ENCODE measurements at places on chromosomes 2 and 18. TPM values are rescaled to one million over a fixed set of nuclear protein-coding genes. Genes with fewer than 3 reads are reported as not detected.
A peak's percentile ranks its signal among the peaks of the same experiment; 100 is the strongest.

CPLX4 gene
- total RNA-seq = not detected

MOGAT1 gene
- total RNA-seq = 3.2 TPM

SPHKAP gene
- total RNA-seq = 0.06 TPM

DNA sequence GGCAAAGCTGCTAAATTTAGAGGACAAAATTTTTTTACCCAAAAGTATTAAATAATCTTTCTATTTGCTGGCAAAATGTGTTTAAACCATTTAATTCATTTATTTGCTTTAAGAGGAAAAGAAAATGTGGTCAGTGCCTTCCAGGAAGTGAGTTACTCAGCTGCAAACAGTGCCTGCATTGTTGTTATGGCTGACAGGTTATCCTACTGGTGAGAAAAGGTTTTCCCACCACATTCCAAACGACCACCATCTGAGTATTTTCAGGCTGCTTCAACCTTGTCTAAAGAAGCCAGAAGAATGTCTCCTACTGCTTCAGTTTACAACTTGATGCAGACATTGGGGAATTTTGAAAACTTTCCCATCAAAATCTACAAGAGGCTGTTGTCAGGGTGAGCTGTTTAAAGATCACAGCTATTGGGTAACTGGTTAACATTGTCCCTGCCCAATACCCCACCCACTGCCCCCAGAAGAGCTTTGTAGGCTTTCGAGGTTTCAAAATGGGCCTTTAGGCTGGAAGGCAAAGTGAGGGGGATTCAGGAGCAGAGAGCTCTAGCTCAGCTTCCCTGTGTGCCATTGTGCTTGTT, 461.3 kb upstream of the FANCL start:
- DNase-seq = no peak
- H3K27me3 ChIP-seq = no peaks in the 10 kb centered on the region
- H3K36me3 ChIP-seq = no peaks in the 10 kb centered on the region
- H3K27ac ChIP-seq = no peak overlapping the region
- no peak overlapping the region for H3K4me3 ChIP-seq
- no peaks in the 10 kb centered on the region for H3K4me1 ChIP-seq

CHRNG gene
- total RNA-seq = not detected

DNA sequence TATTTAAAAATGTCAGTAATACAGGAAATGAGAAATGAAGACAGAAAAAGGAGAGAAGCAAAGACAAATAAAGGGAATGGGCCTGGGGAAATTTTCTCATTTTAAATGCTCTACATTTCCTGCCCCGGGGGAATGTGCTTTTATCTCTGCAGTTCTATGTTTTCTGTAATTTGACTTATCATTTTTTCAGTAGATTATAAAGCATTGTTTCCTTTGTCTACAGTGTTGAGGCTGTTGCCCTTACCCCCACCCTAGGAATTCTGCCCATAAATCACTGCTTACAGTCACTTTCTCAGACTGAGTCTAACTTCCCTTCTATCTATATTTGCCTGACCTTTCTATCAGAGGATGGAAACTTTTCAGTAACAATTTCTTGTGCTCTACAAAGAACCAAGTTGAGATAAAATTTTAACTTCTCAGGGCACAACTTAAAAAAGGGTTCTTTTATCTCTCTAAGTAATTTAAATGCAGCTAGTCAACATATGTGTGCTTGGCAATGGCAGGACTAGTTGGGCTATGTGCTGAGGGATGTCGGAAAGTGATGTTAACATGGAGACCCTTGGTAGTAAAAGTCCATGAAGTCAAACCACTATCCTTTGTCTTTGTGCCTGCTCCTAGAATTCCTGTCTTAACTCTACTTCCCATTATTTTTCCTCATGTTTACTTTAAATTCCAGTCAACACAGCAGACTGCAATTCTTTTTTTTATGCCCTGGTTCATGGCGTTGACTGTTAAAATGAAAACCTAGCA, 146.5 kb upstream of the MMADHC start:
- no peak for DNase-seq
- no peaks in the 10 kb centered on the region for H3K27me3 ChIP-seq
- no peaks in the 10 kb centered on the region for H3K36me3 ChIP-seq
- no peaks in the 10 kb centered on the region for H3K4me1 ChIP-seq

ALPG gene
- total RNA-seq = 0.53 TPM

GRCh38 chr2:21646345-21646744, 522.6 kb downstream of the TDRD15 start:
- H3K27me3 ChIP-seq = no peaks in the 10 kb centered on the region
- H3K4me1 ChIP-seq = no peaks in the 10 kb centered on the region
- no peak overlapping the region for H3K4me3 ChIP-seq
- no peak for DNase-seq
- no peaks in the 10 kb centered on the region for H3K36me3 ChIP-seq

DNA sequence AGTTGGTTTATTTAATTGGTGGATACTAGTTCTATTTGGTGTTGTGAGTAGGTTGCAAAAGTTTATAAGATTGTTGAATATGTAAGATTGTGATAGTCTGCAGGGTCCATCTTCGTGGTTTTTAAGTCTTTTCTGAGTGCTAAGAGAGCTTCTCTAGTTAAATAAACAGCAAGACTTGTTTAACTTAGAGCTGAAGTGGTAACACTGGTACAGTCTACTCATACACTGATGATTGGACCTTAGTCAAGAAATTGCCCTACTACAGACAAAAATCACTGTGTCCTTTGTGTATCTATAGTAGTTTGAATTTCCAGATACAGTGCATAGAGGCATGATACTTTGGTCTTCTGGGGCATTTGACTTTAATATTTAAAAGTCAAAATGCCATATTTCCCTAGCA, 94.6 kb downstream of the PHLPP1 start:
- no peaks in the 10 kb centered on the region for H3K4me1 ChIP-seq
- no peak overlapping the region for H3K27ac ChIP-seq
- H3K4me3 ChIP-seq = no peak overlapping the region

DNA sequence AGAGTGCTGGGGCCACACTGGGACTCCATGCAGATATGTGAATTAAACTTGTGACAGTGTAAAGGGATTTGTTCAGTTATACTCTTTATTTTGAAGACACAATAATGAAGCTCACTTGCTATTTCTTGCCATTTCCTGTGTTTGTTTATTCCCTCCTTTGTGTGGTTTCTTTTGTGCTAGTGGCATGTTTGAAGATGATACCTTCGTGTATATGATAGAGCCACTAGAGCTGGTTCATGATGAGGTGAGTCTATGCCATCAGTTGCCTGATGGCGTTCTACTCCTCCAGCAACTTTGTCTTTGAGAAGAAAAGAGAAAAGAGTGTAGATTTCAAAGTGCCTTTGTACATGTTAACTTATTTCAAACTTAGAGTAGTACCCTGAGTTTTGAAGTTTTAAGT, 99.2 kb upstream of the FAM237A start:
- no peaks in the 10 kb centered on the region for H3K36me3 ChIP-seq
- no peaks in the 10 kb centered on the region for H3K27me3 ChIP-seq
- no peaks in the 10 kb centered on the region for H3K4me1 ChIP-seq
- no peak overlapping the region for H3K4me3 ChIP-seq
- H3K27ac ChIP-seq = no peak overlapping the region

DNA sequence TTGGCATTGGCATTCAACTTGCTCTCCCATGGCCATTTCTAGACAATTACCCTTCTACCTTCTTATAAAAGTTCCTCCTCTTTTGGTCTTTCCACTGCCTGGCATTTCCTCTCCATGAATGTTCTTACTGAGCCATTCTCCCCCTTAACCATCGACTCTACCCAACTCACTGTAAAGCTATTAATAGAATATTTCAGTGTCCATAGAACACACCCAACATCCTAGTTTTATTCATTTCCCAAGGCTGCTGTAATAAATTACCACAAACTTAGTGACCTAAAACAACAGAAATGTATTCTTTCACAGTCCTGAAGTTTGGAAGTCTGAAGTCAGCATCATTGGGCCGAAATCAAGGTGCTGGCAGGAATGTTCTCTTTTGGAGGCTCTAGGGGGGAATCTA, 170.0 kb upstream of the ATP5MC3 start:
- no peak for DNase-seq
- peaks cover 17% of the 10 kb centered on the region for H3K27me3 ChIP-seq
- no peak overlapping the region for H3K27ac ChIP-seq
- no peaks in the 10 kb centered on the region for H3K4me1 ChIP-seq
- H3K36me3 ChIP-seq = no peaks in the 10 kb centered on the region

GRCh38 chr2:241088376-241088775, 13.7 kb downstream of the MTERF4 start:
- no peak for DNase-seq
- peak overlapping the region; percentile 66 for H3K27ac ChIP-seq
- peaks cover 7% of the 10 kb centered on the region for H3K4me1 ChIP-seq
- no peaks in the 10 kb centered on the region for H3K27me3 ChIP-seq

DNA sequence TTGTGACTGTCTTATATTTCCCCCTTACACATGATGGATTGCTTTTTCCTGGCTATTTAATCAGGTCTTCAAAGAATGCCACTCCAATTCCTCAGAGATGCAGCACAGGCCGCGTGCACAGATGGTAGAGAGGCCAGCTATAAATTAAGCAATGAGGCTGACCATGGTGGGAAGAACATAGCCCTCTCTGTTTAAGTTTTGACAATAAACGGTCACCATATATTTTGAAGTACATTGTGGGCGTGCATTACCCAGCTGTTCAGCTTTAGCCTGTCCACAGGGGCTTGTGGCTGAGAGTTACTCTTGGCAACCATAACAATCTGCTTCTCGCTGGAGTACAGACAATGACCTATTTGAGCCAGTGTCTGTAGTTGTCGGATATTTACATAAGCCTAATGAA, 730.8 kb downstream of the DCC start:
- no peak overlapping the region for H3K4me3 ChIP-seq
- no peaks in the 10 kb centered on the region for H3K27me3 ChIP-seq
- H3K36me3 ChIP-seq = no peaks in the 10 kb centered on the region
- DNase-seq = no peak
- no peak overlapping the region for H3K27ac ChIP-seq

GRCh38 chr2:105795575-105795934, 50.8 kb downstream of the NCK2 start:
- no peak overlapping the region for H3K4me3 ChIP-seq
- DNase-seq = no peak
- H3K4me1 ChIP-seq = peaks cover 68% of the 10 kb centered on the region
- no peaks in the 10 kb centered on the region for H3K27me3 ChIP-seq

SP100 gene
- 162 TPM for total RNA-seq

GRCh38 chr2:26532301-26533250, 54.7 kb upstream of the OTOF start:
- H3K4me3 ChIP-seq = no peak overlapping the region
- H3K36me3 ChIP-seq = no peaks in the 10 kb centered on the region
- no peak overlapping the region for H3K27ac ChIP-seq
- no peak for DNase-seq
- H3K27me3 ChIP-seq = peaks cover 2% of the 10 kb centered on the region

- no peaks in the 10 kb centered on the region for H3K27me3 ChIP-seq
- H3K4me1 ChIP-seq = peaks cover 39% of the 10 kb centered on the region
- H3K36me3 ChIP-seq = peaks cover 56% of the 10 kb centered on the region
Observed at GRCh38 chr2:96267159-96267971, 1.3 kb downstream of the CIAO1 start.

DNA sequence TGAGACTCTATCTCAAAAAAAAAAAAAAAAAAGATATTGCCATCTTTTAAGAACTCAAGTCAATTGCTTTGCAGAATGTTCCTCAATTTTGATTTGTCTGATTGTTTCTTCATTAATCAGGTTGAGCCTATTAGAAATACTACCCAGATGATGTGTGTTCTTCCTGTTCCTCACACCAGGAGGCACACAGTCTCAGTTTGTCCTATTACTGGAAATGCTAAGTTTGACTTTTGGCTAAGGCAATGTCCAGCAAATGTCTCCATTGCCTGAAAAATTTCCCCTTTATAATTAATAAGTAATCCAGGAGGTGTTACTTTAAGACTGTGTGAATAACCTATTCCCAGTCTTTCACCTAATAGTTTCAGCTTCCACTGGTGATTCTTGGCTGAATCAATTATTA, 28.4 kb downstream of the BOLA3 start:
- no peak overlapping the region for H3K27ac ChIP-seq
- H3K36me3 ChIP-seq = no peaks in the 10 kb centered on the region
- H3K4me1 ChIP-seq = peaks cover 6% of the 10 kb centered on the region
- H3K27me3 ChIP-seq = no peaks in the 10 kb centered on the region
- no peak for DNase-seq
